ENCODE measurements at places on chromosomes 11 and 22.
A peak's percentile ranks its signal among the peaks of the same experiment; 100 is the strongest.

DNA sequence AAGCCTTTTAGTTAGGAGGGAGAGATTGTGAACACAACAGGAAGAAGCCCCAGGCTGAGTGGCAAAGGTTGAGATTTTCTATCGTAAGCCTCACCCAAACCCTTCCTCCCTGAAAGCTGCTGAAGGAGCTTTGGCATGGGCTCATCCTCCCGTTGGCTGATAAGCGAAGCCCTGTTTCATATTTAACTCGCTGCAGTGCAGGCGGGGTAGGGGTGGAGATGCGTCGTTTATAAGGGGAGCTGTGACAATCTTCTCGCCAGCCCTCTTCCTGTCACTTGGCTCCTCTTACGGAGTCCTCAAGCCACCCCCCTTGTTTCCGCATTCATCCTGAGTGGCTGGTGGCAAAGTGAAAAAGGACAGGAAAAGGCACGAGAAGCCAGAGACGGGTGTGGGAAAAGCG is 137.0 kb downstream of the OR4C45 start:
- no peak for DNase-seq

- DNase-seq = no peak
Measured at GRCh38 chr11:3093281-3094191, 36.3 kb upstream of the CARS1 start.

DNA sequence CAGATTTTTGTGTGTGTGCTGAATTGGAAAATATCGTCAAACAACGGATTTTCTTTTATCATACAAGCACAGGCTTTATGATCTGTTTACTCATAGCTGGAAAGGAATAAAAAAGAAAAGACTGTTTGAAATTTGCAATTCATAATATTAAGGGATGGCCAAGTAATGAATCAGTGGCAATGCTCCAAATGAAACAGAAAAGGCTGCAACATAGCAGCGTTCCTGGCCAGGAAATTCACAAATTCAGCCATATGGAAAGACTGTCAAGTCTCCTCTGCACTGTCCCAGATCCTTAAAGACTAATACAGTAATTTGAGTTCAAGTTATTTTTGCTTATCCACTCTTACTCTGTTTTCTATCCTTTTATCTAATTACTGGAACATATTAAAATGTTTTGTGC is 98.2 kb downstream of the MSANTD4 start:
- DNase-seq = no peak

GRCh38 chr11:116653206-116653605 is 119.6 kb downstream of the BUD13 start:
- no peak for DNase-seq

DNA sequence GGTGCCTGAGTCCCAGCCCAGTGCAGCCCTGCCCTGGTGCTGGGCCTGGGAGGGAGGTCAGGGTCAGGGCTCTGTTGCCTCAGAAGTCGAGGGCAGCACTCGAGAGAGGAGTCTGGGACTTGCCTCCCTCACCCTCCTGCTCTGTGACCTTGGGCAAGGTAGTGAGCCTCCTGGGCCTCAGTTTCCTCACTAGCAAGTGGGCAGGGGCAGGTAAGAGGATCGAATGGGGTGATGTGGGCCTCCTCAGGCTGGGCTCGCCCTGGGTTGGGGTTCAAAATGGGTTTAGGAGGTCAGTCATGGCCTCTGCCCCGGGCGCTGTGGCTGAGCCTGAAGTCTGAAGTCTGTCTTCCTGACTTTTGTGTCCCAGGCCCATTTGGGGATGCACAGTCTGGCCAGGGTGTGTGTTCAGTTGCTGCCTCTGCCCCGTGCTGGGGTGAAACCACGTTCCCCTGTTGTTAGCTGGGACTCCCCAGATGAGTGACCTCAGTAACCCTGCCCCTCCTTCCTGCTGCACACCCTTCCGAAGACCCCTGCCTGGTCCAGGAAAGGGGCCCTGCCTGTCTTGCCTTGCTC is 40.9 kb upstream of the CELSR1 start:
- DNase-seq = no peak

DNA sequence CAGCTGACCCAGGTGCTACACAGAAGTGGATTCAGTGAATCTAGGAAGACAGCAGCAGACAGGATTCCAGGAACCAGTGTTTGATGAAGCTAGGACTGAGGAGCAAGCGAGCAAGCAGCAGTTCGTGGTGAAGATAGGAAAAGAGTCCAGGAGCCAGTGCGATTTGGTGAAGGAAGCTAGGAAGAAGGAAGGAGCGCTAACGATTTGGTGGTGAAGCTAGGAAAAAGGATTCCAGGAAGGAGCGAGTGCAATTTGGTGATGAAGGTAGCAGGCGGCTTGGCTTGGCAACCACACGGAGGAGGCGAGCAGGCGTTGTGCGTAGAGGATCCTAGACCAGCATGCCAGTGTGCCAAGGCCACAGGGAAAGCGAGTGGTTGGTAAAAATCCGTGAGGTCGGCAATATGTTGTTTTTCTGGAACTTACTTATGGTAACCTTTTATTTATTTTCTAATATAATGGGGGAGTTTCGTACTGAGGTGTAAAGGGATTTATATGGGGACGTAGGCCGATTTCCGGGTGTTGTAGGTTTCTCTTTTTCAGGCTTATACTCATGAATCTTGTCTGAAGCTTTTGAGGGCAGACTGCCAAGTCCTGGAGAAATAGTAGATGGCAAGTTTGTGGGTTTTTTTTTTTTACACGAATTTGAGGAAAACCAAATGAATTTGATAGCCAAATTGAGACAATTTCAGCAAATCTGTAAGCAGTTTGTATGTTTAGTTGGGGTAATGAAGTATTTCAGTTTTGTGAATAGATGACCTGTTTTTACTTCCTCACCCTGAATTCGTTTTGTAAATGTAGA is 1.7 kb downstream of the MALAT1 start:
- DNase-seq = peak; percentile 72

GRCh38 chr11:47565340-47566148 is at the start of gene PTPMT1:
TSS of gene PTPMT1 (plus strand) at chr11:47565599. CDS start at chr11:47565623, 24 bp downstream.
- peak; percentile 84 for DNase-seq

DNA sequence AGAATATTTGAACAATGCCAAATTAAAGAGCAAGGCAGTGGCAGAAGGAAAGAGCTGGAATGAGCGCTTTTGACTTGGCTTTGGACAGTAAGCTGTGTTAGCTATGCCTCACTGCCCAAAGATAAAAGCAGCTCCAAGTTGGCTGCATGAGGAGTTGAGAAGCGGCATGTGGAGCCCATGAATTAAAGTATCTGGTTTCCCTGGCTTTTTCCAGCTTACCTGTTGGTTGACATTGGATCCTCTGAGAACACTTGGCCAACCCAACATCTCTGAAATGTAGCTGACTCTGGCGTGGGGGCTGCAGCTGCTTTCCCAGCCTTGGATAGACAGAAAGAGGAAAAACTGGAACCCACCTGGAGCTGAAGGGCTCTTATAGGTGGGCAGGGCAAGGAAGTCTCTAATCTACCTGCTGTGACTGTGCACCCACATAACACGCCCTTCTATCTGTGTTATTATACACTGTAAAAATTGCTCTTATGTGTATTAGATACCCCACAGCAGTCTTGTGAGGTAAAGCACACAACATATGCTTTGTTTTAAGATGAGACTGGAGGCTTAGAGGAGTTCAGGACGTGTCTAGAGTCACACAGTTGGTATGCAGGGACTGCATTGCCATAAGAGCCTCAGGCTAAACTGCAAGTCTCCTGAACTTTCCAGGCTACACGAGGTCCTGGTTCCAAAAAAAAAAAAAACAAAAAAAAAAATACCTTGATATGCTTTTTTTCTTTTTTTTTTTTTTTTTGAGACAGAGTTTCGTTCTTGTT is 5.8 kb downstream of the UBASH3B start:
- no peak for DNase-seq

DNA sequence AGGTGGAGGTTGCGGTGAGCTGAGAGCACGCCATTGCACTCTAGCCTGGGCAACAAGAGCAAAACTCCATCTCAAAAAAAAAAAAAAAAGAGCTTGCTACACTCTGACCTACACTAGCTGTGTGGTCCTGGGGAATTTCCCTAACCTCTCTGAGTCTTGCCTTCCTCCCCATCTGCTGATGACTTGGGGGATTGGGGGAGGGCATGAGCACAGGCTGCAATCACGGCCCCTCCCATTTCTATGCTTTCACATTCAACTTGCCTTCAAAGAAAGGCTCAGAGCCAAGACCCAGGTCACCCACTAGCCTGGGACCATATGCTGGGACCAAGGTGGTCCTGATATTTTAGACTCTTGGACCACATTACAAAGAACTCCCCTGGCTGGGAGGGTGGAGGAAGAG is 39.8 kb upstream of the TEF start:
- DNase-seq = peak; percentile 61

DNA sequence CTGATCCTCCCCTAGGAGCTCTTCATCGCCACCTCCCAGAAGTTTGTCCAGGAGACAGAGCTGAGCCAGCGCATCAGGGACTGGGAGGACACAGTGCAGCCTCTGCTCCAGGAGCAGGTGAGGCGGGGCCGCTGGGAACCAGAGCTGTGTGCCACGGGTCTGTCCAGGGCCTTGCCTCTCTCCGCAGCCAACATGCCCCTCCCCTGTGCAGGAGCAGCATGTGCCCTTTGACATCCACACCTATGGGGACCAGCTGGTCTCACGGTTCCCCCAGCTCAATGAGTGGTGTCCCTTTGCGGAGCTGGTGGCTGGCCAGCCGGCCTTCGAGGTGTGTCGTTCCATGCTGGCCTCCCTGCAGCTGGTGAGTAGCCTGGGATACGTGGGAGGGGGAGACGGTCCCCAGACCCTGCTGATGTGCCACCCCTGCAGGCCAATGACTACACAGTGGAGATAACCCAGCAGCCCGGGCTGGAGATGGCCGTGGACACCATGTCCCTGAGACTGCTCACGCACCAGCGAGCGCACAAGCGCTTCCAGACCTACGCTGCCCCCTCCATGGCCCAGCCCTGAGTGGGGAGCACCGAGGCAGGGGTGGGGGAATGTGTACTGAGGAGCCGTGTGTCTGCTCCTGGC is 2.5 kb downstream of the SCO2 start:
- no peak for DNase-seq

DNA sequence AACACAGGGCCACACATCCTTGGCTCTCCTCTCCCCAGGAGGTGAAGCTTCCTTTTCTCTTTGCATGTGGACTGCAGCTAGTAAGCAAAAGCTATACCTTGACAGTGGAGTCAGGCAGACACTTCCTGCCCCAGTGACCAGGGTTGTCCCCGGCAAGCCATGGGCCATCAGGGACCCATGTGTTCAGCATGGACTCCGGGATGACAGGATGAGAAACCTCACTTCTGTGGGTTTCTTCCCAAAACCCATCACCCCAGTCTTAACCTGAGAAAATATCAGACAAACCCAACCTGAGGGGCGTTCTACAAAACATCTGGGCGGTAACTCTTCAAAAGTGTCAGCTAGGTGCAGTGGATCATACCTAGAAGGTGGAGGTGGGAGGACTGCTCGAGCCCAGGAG is 40.2 kb downstream of the GNB1L start:
- DNase-seq = no peak

DNA sequence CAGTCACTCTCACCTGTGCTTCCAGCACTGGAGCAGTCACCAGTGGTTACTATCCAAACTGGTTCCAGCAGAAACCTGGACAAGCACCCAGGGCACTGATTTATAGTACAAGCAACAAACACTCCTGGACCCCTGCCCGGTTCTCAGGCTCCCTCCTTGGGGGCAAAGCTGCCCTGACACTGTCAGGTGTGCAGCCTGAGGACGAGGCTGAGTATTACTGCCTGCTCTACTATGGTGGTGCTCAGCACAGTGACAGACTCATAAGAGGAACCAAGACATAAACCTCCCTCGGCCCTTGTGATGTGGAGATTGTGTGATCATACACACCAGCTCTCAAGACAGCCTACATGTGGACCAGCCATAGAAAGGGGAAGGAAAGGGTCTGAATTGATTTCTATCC is 113.3 kb downstream of the ZNF280B start:
- no peak for DNase-seq

DNA sequence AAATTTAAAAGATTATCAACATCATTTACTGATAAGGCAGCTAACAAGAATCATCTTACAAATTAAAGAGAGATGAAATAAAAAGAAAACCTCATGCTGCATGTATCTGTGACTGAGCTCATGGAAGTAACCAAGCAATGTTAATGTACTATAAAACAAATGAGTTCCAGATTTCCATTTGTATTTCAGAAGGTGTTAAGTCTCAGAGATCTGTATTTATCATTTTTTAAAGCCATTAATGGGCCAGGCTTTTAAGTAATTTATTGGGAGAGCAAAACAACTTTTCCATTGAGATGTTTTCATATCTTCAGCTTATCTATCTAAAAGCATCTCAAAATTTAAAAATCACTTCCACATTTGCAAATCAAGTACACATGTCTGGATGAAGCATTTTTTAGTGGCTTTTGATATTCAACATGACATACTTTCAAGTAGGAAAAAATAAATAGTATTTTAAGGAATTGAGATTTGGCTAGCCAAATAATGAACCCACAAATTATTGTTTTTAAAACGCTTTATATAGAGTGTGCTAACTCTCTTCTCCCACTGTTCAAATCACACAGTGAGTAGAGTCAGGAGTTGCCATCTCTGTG is 17.9 kb upstream of the BBOX1 start:
- no peak for DNase-seq

- DNase-seq = no peak
Measured at GRCh38 chr11:111302298-111302697, 4.0 kb downstream of the POU2AF3 start.

DNA sequence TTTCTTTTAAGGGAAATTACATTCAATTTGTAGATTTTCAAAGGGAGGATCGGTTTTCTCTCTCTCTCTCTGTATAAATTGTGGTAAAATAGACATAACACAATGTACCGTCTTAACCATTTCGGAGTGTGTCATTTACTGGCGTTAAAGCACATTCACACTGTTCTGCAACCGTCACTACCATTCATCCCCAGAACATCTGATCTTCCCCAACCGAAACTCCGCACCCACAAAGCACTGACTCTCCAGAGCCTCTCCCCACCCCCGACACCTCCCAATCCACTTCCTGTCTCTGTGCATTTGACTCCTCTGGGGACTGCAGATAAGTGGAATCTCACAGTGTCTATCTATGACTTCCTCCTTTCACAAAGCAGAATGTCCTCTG is 15.9 kb upstream of the GRAMD4 start:
- DNase-seq = peak; percentile 89

GRCh38 chr11:66450560-66450959 is 11.9 kb upstream of the MRPL11 start:
- no peak for DNase-seq

GRCh38 chr11:104005234-104005855 is 31.1 kb upstream of the DDI1 start:
- DNase-seq = no peak

GRCh38 chr11:37038911-37039310 is 440.9 kb upstream of the RAG2 start:
- DNase-seq = no peak

- peak; percentile 0 for DNase-seq
Measured at GRCh38 chr11:123976770-123977560, 616 bp downstream of the OR10S1 start.

- DNase-seq = no peak
Measured at GRCh38 chr11:61023966-61024295, 52.5 kb downstream of the CD6 start.

All from activated CD4-positive, alpha-beta T cell treated with anti-CD3 and anti-CD28 coated beads, Interleukin-2, Interleukin-6, amounts not matched to agents 100 ng/mL and 50 ng/mL, durations not matched to agents 16 hours and 8 hours (primary cell).